ENCODE measurements at places on chromosomes 3 and 15.

DNA sequence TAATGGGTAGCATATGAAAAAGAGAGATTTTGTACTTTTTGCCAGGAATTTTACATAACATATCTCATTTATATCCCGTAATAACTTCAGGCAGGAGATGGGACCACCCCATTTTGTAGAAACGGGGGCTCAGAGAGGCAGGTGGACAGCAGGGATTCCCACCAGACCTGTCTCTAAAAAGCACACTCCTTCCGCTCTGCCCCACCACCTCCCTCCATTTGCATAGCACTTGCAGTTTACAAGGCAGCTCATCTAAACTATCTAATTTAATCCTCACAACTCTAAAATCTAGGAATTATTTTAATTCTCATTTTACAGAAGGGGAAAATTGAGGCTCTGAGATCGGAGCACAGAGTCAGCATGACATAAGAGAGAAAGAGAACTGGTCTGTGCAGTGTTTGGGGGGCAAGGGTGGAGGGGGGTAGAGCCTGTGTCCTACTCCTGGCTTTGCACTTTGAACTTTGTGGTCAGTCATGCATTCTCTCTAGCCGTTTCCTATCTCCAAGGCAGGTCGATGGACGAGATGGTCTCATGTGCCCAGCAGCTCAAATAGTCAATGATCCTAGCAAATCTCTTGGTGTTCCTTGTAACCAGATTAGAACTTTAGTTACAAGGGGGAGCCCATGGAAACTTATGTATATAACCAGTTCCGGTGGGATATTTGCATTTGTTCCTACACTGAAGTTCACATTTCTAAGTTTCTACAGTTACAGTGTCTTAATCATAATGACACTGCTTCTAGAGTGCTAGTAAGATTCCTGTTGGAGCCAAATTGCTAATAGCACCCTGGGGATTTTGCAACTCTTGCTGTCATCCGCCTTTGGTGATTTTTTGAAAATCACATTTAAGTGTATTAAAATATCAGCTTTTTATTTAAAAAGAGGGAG, 18.6 kb downstream of the CRYGS start:
- DNase-seq = no peak

DNA sequence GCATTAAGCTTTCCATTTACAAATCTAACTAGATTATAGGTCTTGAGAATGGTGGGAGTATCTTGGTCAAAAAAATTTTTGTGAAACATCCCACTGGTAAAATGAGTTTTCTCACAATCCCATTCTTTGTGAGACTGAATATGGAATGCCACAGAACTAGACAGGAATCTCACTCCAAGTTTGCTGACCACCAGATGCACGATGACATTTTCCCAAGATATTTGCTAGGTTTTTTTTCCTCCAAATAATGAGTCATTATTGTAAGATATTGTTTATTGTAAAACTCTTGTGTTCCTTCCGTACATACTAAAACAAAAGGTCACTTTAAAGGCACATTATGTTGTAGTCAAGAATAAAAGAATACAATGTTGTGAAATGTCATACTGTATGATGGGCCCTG, 53.9 kb downstream of the COPS2 start:
- DNase-seq = no peak

DNA sequence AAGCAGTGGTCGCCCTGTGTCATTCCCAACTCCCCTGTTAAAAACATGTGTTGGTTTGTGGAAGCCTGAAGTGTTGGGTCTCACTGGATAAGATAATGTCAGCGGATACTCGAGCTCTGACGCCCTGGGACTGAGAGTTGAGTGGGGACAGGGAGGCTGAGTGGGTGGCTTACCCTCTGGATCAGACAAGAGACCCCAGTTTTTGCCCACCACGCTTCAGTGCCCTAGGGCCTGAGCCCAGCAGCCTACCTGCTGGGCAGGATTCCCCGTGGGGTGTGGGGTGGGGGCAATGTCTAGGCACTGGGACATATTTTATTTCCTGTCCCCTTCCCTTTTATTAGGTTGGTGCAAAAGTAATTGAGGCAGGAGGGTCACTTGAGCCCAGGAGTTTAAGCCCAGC, 75.0 kb downstream of the SMAD6 start:
- no peak for DNase-seq

- no peak for DNase-seq
Observed at GRCh38 chr15:95304947-95305400, 1025.5 kb upstream of the NR2F2 start.

GRCh38 chr3:127325629-127325961, 37.7 kb upstream of the PRR20G start:
- no peak for DNase-seq

- DNase-seq = no peak
Observed at GRCh38 chr3:35745351-35745750, 106.0 kb downstream of the ARPP21 start.

GRCh38 chr3:114848082-114848481, 299.0 kb downstream of the ZBTB20 start:
- no peak for DNase-seq

- DNase-seq = no peak
Observed at GRCh38 chr3:11306817-11307589, 34.8 kb downstream of the ATG7 start.

DNA sequence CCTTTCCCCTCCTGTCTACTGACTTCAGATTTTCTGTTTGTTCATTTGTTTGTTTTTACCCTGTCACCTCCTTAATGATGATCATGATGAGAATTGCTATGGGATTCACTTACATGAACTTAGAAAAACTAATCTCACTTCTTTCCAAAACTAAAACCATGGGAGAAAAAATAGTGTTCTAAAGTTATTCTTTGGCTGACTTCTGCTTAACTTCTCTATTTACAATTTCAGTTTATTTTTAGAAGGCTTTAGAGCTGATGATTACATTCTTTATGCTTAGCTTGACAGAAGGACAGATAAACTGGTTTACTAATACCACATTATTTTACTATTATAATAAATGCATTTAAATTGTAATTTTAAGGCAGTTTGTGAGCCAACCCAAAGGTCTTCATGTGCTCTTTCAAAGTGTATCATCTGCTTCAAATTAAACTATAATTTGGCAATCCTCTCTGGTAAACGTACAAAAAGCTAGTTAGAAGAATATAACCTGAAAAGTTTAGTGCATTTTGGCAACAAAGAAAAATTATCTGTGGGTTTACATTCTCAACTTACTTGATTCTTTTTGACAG, 676.8 kb upstream of the UBE2E2 start:
- DNase-seq = no peak

- DNase-seq = no peak
Observed at GRCh38 chr3:43034200-43034599, 55.1 kb downstream of the GASK1A start.

- no peak for DNase-seq
Observed at GRCh38 chr15:99707473-99708270, 25.6 kb downstream of the LYSMD4 start.

DNA sequence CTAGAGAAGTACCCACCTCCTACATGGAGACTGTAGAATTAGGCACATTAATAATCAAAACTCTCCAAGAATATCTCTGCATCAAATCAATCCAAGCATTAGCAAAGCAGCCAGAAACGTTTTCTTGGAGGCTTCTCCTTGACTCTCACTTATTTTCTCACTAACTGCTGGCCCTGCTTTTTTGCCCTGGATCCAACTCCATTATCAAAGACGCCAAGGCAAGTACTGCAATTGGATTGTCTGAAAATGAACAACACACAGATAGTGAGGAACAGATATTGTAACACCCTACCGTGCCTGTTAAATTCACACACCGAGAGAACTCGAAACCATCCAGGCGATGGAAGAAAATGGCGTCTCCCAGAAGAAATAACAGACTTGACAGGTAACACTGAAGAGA, 256.2 kb upstream of the MDFIC2 start:
- no peak for DNase-seq

DNA sequence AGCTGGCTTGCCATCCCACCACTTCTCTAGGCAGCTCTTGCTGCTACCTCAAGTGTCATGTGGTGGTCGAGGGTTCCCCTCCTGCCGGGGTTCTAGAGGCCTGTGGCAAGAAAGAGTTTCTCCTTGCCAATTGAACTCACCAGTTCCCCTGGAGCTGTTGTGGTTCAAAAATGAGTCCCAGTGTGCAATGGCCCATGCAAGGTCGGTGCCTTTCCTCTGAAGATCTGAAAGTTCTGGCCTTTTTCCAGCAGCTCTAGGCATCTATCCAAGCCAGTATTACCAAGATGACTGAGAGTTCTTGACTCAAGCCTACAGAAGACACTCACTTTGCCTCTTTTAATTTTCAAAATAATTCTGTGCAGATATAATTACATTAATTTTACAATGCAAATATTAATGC, 163.6 kb downstream of the KCNMB2 start:
- no peak for DNase-seq

DNA sequence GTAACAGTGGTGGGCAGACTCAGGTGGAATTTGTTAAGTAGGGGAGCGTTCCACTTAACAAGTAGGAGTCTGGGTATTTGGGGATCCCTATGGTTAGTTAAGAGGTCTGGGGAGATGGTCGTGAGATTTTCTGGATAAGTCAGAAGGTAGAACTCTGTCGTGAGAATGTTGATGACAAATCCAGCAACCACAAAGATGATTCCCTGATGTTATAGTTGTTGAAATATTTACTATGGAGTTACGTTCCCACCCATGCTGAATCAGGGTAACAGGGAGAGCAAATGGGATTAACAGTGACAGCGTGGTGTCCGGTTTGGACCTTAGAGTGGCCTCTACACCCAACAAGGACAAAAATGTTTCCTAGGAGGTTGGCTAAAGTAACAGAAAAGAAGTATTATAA, 110.8 kb downstream of the MFSD1 start:
- DNase-seq = no peak

DNA sequence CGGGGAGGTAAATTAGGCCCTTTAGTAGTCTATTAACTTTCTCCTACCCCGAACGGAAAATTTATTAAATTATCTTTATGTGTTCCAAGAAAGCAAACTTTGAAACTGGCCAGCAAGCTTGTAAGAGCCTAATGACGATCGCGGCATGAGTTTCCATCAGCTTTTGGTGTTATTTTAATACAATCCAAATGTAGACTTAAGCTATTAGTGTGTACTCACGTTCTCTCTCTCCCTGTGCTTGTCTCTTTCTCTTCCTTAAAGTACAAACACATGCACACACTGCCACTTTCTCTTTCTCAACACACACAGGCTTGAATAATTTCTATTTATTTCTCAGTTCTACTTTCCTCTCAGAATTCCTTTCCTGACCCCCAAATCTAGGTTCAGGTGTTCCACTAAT, 108.8 kb upstream of the MME start:
- no peak for DNase-seq

GRCh38 chr15:48798319-48798718, 12.6 kb downstream of the CEP152 start:
- no peak for DNase-seq

- DNase-seq = peak; percentile 42
Observed at GRCh38 chr15:35393398-35393797, 152.6 kb downstream of the DPH6 start.

GRCh38 chr15:87213626-87214025, 1042.9 kb downstream of the NTRK3 start:
- DNase-seq = no peak

- no peak for DNase-seq
Observed at GRCh38 chr3:115772951-115773350, 149.6 kb downstream of the GAP43 start.

DNA sequence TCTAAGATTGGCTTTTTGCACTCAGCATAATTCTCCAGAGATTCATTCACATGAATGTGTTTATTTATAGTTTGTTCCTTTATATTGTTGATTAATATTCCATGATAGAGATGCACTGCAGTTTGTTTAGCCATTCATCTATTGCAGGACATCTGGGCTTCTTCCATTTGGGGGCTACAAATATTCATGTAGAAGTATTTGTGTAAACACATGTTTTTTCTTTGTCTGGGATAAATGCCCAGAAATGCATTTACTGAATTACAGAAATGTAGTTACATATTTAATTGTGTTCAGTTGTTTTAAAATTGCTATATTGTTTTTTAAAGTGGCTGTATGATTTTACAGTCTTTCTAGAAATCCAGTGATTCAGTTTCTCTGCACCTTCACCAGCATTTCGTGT, 635.0 kb downstream of the ZIC1 start:
- no peak for DNase-seq

- no peak for DNase-seq
Observed at GRCh38 chr3:117201901-117202774, 492.6 kb downstream of the TUSC7 start.

DNA sequence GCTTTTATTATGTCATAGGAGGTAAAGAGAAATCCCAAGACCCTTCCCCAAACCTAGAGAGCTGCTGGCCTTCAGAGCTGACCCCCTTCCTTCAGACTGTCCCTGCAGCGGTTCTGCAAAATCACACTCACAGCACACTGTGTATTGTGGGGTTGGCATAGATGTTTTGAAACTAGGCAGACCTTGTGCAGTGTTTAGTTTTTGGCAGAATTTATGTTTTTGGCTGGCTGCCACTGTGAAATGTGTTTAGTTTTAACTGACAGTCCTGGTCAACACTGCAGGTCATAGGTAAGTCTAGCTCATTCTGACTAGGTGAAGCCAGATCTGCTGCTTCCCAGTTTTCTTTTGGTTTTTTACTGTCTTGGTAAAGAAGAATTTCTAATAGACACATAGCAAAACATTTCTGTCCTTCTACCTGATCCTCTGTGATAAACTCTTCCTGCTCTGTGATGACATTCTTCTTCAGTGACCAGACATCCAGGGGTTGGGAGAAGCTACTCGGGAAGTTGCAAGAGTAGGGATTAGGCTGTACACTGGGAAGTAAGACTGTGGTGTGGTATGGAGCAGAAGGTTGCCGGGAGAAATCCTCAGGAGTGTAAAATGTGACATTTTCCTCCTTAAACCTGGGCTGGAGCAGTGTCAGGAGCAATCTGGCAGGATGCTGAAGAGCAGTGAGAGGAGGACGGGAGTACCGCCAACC, 209.6 kb upstream of the MCTP2 start:
- no peak for DNase-seq

DNA sequence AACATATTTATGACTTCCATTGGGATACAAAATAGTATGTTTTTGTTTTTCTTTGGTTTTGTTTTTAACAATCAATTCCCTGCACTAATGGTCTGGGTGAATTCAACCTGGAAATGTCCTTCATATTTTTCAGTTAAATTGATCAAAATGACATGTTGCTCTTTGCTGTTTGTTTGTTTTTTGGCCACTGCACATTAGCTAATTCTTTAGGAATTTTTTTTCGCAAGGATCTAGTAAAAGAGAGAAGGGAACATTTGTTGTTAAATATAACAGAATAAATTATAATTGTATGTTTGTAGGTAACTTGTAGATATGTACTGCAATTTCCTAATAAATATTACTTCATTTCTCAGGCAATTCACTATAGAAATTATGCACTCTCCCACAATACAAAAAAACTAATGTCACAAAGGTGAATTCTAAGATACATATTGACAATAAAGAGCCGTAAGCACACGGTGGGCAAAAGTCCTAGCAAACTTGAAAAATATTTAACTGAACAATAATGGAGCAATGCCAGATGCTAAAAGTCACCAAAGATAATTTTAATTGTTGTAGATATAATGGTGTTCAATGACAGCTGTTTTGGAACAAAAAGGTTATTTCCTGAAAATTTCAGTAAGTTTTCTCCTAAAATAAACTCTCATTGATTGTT, 21.4 kb upstream of the PPARG start:
- no peak for DNase-seq

GRCh38 chr3:132652640-132653270, 6.9 kb downstream of the ACAD11 start:
- peak; percentile 39 for DNase-seq
